ENCODE measurements at places on chromosomes 11 and 22. TPM values are rescaled to one million over a fixed set of nuclear protein-coding genes. Genes with fewer than 3 reads are reported as not detected.
A peak's percentile ranks its signal among the peaks of the same experiment; 100 is the strongest.

The SFI1 gene
- 207 TPM for total RNA-seq

The PKNOX2 gene
- total RNA-seq: not detected

The TNNI2 gene
- total RNA-seq: not detected

The DHCR7 gene
- 30.4 TPM for total RNA-seq

The OMP gene
- total RNA-seq: 11.2 TPM

The RRAS2 gene
- 82.6 TPM for total RNA-seq

The CRYBB2 gene
- total RNA-seq: 9.9 TPM

- H3K4me1 ChIP-seq: no peaks in the 10 kb centered on the region
- H3K4me3 ChIP-seq: no peak overlapping the region
- DNase-seq: peak; percentile 76
- no peaks in the 10 kb centered on the region for H3K27me3 ChIP-seq
Measured at GRCh38 chr11:124070915-124071622, 29.9 kb upstream of the OR10G7 start.

- H3K4me1 ChIP-seq: peaks cover 40% of the 10 kb centered on the region
- peak overlapping the region; percentile 59 for H3K27ac ChIP-seq
- no peaks in the 10 kb centered on the region for H3K27me3 ChIP-seq
- H3K36me3 ChIP-seq: no peaks in the 10 kb centered on the region
- no peak for DNase-seq
Measured at GRCh38 chr22:24145446-24146193, 35.7 kb upstream of the SUSD2 start.

GRCh38 chr11:31487848-31488247, 21.6 kb downstream of the IMMP1L start:
- no peak overlapping the region for H3K27ac ChIP-seq
- H3K27me3 ChIP-seq: no peaks in the 10 kb centered on the region
- no peaks in the 10 kb centered on the region for H3K4me1 ChIP-seq
- H3K4me3 ChIP-seq: no peak overlapping the region
- DNase-seq: no peak
- no peaks in the 10 kb centered on the region for H3K36me3 ChIP-seq

DNA sequence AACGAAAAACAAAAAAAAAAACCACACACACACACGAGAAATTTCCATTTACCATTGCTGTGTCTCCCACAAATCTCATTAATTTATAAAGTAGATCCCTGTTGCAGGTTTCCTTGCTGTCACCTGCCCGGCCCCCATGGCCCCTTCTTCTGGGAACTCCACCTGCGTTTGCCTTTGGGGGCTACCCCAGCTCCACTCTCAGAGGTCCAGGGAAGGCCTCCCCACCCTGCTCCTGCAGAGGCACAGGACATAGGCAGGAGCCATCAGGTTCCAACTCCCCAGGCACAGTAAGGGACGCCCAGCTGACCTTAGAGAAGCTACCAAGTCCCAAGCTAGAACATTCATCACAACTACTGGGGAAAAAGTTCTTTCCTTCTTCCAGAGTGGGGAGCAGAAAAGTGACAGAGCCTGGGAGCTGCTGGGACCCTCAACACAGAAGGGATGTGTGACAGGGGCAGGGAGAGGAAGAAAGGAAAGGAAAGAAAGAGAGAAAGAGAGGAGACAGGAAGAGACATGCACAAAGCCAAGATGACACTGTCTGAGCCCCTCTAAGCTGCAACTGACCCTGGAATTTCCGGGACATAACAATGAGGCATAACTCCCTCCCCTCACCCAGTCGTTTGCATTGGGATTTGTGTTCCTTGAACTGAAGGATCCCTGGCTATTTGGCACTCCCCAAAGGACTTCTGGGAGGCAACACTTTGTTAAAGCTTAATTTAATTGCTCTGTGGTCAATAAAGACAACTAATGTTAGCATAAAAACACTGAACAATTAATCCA, 175.7 kb downstream of the SHANK2 start:
- no peaks in the 10 kb centered on the region for H3K36me3 ChIP-seq
- no peak overlapping the region for H3K4me3 ChIP-seq
- no peak overlapping the region for H3K27ac ChIP-seq
- no peak for DNase-seq
- H3K27me3 ChIP-seq: no peaks in the 10 kb centered on the region

- no peak overlapping the region for H3K4me3 ChIP-seq
- no peak for DNase-seq
- no peaks in the 10 kb centered on the region for H3K27me3 ChIP-seq
Measured at GRCh38 chr11:31254415-31254814, 115.1 kb downstream of the DCDC1 start.

GRCh38 chr22:32842486-32842885, 41.0 kb downstream of the TIMP3 start:
- no peak overlapping the region for H3K27ac ChIP-seq
- DNase-seq: no peak
- no peak overlapping the region for H3K4me3 ChIP-seq
- H3K27me3 ChIP-seq: no peaks in the 10 kb centered on the region

DNA sequence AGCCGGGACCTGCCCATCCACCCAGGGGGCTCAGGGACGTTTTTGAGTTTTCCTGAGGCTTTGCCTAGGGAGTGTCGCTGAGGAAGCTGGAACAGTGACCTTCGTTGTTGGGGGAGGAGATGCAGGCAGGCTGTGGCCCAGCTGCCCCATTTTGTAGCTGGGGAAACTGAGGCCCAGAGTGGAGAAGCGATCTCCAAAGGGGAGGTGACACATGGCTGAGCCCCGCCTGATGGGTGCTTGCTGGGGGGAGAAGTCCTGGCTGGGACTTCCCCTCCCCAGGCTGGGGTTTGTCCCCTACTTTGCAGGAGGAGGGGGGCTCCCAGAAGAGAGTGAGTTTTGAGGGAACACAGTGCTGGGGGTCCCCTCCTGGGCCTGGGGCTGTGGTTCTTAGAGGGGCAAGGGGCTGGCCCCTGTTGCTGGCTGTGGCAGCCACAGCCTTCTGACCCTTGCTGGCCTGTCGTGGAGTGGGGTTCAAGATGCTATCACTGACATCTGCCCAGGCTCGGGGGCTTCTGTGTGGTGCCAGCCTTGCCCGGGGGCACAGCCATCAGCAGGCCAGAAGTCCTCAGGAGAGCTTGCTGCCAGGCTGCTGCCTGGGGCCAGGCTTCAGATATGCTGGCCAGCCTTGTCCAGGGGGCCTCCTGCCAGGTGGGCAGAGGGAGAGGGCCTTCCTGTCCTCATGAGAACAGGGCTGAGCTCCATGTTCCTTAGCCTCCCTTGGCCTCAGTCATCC, 21.4 kb downstream of the KCNQ1 start:
- no peak overlapping the region for H3K4me3 ChIP-seq
- no peaks in the 10 kb centered on the region for H3K36me3 ChIP-seq
- H3K27ac ChIP-seq: no peak overlapping the region

DNA sequence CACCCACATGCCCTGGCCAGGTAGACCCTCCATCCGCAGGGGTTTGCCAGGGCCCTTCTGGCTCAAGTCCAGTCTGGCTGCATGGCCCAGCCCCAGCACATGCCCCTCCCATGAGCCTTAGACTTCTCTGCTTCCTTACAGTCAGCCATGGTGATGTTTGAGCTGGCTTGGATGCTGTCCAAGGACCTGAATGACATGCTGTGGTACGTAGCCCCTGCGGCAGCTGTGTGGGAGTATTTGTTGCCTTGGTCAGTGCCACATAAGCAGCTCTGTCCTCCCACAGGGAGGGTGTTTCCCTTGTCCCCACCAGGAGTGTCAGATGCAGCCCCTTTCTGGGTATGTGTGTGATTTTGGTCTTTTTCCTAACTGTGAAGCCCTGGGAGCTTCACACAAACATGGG, 17.5 kb downstream of the CDC45 start:
- H3K27ac ChIP-seq: no peak overlapping the region
- H3K4me1 ChIP-seq: no peaks in the 10 kb centered on the region
- no peaks in the 10 kb centered on the region for H3K36me3 ChIP-seq
- no peak overlapping the region for H3K4me3 ChIP-seq

GRCh38 chr22:17974703-17975372, 49.5 kb downstream of the MICAL3 start:
- H3K27me3 ChIP-seq: no peaks in the 10 kb centered on the region
- H3K4me3 ChIP-seq: no peak overlapping the region
- peak; percentile 39 for DNase-seq
- no peak overlapping the region for H3K27ac ChIP-seq

DNA sequence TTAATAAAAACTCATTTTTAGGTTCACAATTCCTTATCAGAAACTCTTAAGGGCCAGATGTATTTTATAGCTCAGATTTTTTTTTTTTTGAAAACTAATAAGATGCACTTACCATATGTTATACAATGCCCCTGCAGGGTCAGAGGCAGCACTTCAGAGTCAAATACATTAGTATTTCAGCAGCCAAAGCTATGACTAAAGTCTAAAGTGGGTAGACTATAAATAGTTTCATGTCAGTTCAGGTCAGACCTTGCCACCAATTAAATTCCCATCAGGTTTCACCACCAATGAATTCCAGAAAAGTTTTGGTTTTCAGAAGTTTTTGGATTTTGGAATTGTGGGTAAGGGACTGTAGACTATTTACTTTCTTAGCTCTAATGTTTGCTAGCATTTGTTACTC, 75.9 kb downstream of the FAM83F start:
- no peaks in the 10 kb centered on the region for H3K27me3 ChIP-seq
- H3K4me1 ChIP-seq: no peaks in the 10 kb centered on the region
- no peaks in the 10 kb centered on the region for H3K36me3 ChIP-seq
- H3K4me3 ChIP-seq: no peak overlapping the region

- no peaks in the 10 kb centered on the region for H3K27me3 ChIP-seq
- no peaks in the 10 kb centered on the region for H3K36me3 ChIP-seq
- H3K4me1 ChIP-seq: peaks cover 20% of the 10 kb centered on the region
- peak overlapping the region; percentile 57 for H3K4me3 ChIP-seq
- peak; percentile 82 for DNase-seq
Measured at GRCh38 chr11:72041364-72042063, 38.8 kb downstream of the NUMA1 start.

GRCh38 chr22:17606496-17606895, 22.1 kb downstream of the ATP6V1E1 start:
- H3K36me3 ChIP-seq: peaks cover 2% of the 10 kb centered on the region
- H3K4me3 ChIP-seq: no peak overlapping the region
- no peaks in the 10 kb centered on the region for H3K27me3 ChIP-seq
- DNase-seq: no peak
- H3K27ac ChIP-seq: no peak overlapping the region

GRCh38 chr11:122832721-122833470, 5.4 kb upstream of the CRTAM start:
- H3K4me1 ChIP-seq: no peaks in the 10 kb centered on the region
- DNase-seq: no peak
- no peaks in the 10 kb centered on the region for H3K27me3 ChIP-seq
- no peak overlapping the region for H3K27ac ChIP-seq
- H3K4me3 ChIP-seq: no peak overlapping the region

DNA sequence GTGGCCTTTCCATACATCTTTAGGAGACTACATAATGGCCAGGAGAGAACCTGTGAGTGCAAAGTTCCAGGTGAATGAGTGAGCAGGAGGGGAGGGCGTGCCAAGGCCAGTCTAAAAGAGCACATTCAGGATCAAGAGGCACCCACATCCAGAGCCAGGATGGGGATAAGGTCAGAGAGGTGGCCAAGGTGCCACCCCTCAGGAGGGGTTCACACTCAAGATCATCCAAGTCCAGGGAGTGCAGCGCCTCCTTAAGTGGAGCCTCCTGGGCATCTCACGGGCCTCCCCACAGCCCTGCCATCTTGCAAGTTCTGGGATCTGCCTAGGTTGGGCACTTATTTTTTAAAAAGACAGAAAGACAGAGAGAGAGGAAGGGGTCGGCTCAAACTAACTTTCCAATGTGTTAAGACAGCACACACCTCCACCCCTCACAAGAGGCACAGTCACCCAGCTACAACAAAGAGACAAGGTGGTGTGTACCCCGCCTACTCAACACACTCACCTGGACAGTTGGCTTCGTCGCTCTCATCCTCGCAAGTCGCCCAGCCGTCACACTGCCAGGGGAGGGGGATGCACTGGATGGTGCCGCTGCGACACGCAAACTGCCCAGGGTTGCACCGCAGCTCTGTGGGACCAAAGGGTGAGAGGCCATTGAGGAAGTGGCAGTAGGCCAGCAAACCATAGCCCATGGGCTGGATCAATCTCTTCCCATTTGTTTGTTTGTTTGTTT, 33.2 kb downstream of the DGCR2 start:
- DNase-seq: no peak
- no peak overlapping the region for H3K27ac ChIP-seq
- no peaks in the 10 kb centered on the region for H3K27me3 ChIP-seq
- no peak overlapping the region for H3K4me3 ChIP-seq

- peaks cover 13% of the 10 kb centered on the region for H3K4me1 ChIP-seq
- H3K27ac ChIP-seq: peak overlapping the region; percentile 85
- no peaks in the 10 kb centered on the region for H3K36me3 ChIP-seq
Measured at GRCh38 chr22:21866833-21867527, 465 bp downstream of the MAPK1 start.

DNA sequence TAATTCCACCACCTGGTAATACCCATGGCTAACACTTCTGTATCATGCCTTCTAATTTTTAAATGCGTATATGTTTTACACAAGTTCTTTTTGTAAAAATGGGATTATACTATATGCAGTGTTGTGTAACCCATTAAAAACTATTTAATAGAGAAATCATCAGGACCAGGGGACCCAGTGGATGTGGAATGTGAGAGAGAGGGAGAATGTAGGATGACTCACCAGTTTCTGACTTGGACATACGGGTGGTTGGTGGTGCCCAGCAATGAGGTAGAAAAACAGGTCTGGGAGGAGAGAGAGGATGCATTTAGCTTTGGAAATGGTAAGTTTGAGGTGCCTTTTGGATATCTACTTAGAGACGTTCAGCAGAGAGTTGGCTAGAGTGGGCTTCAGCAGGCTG, 112.0 kb upstream of the TBCEL start:
- no peak for DNase-seq
- no peak overlapping the region for H3K4me3 ChIP-seq
- H3K4me1 ChIP-seq: no peaks in the 10 kb centered on the region
- no peaks in the 10 kb centered on the region for H3K36me3 ChIP-seq
- H3K27ac ChIP-seq: no peak overlapping the region

- H3K27ac ChIP-seq: no peak overlapping the region
- no peak for DNase-seq
- H3K4me3 ChIP-seq: no peak overlapping the region
- H3K36me3 ChIP-seq: no peaks in the 10 kb centered on the region
- no peaks in the 10 kb centered on the region for H3K27me3 ChIP-seq
Measured at GRCh38 chr11:126088999-126089398, 26.3 kb upstream of the CDON start.

- no peak overlapping the region for H3K27ac ChIP-seq
- DNase-seq: no peak
- H3K36me3 ChIP-seq: peaks cover 41% of the 10 kb centered on the region
Measured at GRCh38 chr11:117171404-117172061, 7.0 kb upstream of the SIDT2 start.

DNA sequence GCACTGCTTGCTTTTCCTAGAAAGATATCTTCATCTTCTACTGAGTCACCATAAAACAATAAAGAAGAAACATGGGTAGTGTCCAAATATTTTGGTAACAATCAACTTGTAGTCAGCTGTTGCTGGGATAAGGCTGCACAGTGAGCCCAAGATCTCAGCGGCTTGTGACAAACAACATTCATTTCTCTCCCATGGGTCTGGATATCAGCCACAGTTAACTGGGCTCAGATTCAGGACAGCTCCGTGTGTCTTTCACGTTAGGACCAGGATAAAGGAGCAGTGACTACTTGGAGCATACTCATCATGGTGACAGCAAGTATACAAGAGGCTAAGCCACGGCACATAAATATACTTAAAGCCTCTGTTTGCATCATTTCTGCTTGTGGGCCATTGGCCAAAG, 27.9 kb upstream of the GRK3 start:
- H3K27me3 ChIP-seq: no peaks in the 10 kb centered on the region
- H3K36me3 ChIP-seq: no peaks in the 10 kb centered on the region
- DNase-seq: no peak
- no peak overlapping the region for H3K4me3 ChIP-seq
- H3K27ac ChIP-seq: no peak overlapping the region

- no peak overlapping the region for H3K27ac ChIP-seq
- no peaks in the 10 kb centered on the region for H3K36me3 ChIP-seq
- no peak overlapping the region for H3K4me3 ChIP-seq
- no peaks in the 10 kb centered on the region for H3K4me1 ChIP-seq
- DNase-seq: no peak
Measured at GRCh38 chr11:18853086-18853720, 61.6 kb upstream of the PTPN5 start.
